ENCODE measurements at places on chromosomes 3 and 15.

- no peak for DNase-seq
These were observed 330.4 kb upstream of the NDN start for GRCh38 chr15:24017470-24017869.

DNA sequence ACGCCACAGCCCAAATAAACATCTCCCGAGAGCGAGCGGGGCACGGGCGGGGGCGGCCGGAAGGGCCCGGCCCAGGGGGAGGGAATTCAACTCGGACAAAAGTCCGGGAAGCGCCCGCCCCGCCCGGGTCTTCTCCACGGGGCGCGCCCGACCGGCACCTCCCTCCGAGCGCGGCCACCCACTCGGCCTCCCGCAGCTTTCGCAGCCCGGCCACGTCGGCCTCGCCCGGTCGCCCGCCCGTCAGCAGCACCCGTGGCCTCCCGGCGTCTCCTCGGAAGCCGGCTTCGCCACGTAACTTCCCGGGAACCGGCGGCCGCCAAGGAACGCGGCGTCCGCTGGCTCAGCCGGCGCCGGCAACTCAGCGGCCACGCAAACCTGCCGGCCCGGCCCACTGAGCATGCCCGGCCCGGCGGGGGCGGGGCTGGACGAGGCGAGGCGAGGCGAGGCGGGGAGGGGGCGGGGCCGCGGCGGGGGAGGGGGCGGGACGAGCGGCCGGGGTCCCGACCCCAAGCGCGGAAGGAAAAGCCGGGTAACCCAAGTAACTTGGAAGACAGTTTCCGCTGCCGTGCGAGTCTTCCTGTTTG lies at the start of gene TJP1:
TSS of gene TJP1 (minus strand) at position 369 of the 584 bp plus-strand sequence. CDS start 440 bp downstream, outside the sequence.
- DNase-seq, result no peak

DNA sequence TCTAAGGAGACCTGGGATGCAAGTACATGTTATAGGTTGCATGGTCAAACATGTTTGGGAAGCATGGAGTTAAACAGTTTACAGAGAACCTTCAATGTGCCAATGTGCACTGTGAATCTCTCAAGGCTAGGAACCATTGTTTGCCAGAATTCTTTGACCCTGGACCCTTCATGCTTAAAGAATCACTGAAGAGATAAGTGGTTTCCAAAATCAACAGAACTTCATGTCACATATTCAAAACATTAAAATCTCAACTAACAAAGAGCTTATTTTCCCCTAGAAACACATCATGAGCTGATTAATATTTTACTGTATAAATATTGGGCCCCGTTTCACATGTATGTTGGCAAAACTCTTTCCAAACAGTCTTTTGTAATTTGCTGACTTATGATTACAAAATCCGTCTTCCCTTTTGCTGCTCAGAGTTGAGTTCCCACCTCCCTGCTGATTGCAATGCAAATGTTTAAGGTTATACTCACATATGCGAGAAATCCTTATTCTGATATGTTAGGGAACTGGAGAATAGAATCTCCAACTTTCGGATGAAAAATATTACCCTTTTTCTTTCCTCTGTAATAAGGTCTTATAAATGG lies 380.2 kb downstream of the DIPK2A start:
- no peak for DNase-seq

- DNase-seq, result no peak
These were observed 11.6 kb upstream of the CLPX start for GRCh38 chr15:65196637-65197336.

GRCh38 chr3:143084856-143085731 lies 34.5 kb upstream of the CHST2 start:
- DNase-seq, result no peak

DNA sequence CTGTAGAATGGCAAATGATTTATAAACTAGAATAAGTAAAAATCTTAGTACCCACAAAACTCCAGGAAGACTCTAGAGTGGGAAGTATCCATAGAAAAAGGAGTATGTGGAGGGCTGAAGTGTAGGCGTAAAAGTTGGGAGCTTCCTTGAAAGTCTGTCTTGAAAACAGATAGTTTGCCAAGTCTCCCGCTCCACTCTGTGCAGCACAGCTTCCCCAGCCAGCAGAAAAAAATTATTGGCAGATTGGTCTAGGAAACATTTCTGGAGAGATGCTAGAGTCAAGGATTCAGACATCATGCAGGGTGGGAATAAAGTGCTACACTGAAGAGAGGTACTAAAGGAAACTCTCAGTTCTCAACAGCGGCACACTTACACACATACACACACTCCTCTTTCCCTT lies 53.4 kb upstream of the CD200R1L start:
- DNase-seq, result no peak

GRCh38 chr15:76904461-76905012 lies 603 bp downstream of the SCAPER start:
- no peak for DNase-seq

- no peak for DNase-seq
These were observed 11.9 kb downstream of the GPR171 start for GRCh38 chr3:151191095-151191494.

GRCh38 chr15:40134885-40135284 lies 26.0 kb upstream of the BUB1B start:
- no peak for DNase-seq

GRCh38 chr3:57731311-57731710 lies 24.8 kb upstream of the SLMAP start:
- no peak for DNase-seq

DNA sequence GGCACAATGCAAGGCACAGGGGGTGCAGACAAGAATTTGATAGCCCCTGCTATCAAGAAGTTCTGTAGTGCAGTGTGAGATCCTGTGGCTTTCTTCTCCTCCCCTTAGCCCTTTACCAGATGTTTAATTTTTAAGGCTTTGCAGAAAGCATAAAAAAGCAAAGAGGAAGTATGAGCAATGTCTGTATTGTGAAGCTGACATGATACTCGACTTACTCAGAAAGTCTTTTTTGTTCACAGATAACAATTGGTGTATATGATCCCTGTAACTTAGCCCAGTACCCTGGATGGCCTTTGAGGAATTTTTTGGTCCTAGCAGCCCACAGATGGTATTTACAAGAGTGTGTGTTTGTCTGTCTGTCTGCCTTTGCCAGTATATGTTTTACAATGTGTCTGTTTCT lies 58.9 kb downstream of the ATG7 start:
- no peak for DNase-seq

DNA sequence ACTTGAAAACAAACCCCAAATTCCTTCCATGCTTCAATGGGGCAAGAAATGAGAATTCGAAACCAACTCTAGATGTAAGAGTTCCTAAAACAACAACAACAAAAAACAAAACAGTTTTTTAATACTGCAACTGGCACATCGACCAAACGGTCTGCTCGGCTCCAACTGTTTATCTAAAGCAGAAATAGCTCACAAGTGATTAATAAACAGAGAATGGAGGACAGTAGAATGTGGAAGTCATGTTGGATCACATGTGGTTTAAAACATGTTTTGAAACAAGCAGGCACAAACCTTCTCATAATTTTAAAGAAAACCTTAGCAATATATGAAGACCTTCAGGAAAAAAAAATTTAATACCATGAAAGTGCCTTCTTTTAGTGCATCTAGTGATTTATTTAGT lies 55.1 kb downstream of the SETMAR start:
- no peak for DNase-seq

GRCh38 chr15:58678683-58679082 lies 70.8 kb downstream of the ADAM10 start:
- DNase-seq, result no peak

DNA sequence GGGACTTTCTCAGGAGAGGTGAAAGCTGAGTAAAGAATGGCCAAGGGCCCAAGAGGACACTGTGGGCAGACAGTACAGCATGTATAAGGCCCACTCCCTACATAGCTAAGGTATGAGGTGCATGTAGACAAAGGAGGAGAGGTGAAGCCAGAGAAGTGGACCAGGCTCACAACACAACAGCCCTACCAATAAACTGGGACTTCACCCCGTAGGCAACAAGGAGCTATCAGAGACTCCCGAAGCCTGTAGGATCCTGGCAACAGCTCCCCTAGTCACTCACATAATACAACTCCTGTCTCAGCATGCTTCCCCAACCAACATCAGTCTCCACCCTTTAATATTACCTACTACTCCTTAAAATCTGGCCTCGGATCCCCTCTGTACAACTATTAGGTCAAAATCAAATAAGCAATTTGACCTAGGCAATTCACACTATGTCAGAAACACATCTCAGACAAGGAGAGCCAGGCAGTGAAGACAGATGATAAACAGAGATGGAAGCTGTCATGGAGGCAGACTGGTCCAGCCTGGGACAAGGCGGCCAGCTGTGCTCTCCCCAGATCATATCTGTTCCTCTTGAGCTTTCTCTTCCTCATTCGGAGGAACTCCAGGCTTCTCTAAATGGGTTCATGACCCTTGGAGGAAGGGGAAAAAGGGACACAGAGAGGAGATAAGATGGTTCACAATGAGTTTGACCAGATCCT lies 1.4 kb downstream of the XXYLT1 start:
- no peak for DNase-seq

GRCh38 chr15:86425746-86426145 lies 346.1 kb downstream of the AGBL1 start:
- DNase-seq, result no peak

DNA sequence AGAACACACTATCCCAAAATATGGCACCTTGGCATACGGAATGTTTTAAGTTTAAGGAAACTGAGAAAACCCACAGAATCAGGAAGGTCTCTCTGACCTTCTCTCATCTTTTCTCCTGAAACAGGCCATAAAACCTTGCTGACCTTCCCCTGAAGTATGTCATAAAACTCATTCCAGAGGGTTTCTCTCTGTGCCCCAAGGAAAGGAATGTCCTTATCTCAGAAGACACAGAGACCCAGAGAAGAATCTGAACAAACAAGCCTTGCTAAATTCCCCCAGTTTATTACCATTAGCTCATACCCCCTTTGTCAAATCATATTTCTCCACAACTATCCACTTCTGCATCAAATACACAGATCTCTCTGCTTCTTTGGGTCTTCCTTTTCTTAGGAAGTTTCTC lies 603.1 kb downstream of the MCTP2 start:
- no peak for DNase-seq

- peak; percentile 8 for DNase-seq
These were observed 680 bp downstream of the GOLIM4 start for GRCh38 chr3:168094877-168095610.

- no peak for DNase-seq
These were observed 120.0 kb downstream of the FNDC3B start for GRCh38 chr3:172159376-172159775.

DNA sequence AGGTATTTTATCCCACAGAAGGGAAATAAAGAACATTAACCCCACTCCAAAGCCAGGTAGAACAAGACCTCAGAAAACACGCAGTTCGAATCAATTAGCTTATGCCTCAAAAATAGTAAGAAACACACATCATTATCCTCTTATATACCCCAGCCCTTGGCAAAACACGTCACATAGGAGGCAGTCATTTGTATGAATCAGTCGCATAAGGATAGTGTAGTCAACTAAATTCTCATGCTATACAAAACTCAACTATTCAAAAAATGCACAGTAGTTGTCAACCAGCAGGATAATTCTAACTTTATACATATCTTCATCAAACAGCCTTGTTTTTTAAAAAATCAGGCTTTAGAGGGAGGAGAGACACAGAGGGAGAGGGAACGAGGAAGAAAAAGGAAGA lies 298.4 kb downstream of the FOXP1 start:
- DNase-seq, result no peak

DNA sequence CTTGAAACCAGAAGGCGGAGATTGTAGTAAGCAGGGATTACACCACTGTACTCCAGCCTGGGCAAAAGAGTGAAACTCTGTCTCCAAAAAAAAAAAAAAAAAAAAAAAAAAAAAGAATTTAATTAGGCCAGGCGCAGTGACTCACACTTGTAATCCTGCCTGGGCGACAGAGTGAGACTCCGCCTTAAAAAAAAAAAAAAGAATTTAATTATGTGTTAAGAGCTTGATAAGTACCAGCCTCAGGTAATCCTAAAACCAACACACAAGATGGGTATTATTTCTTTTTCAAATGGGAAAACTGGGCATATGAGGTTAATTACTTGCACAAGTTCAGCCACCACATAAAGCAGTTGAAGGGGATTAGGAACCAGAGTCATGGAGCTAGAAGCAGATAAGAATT lies 49.0 kb downstream of the PBRM1 start:
- DNase-seq, result no peak

GRCh38 chr3:36751326-36751725 lies 13.0 kb downstream of the DCLK3 start:
- DNase-seq, result no peak

- no peak for DNase-seq
These were observed 277.3 kb downstream of the UACA start for GRCh38 chr15:70486012-70486411.

GRCh38 chr3:72411126-72411525 lies 437.1 kb downstream of the SHQ1 start:
- DNase-seq, result no peak

DNA sequence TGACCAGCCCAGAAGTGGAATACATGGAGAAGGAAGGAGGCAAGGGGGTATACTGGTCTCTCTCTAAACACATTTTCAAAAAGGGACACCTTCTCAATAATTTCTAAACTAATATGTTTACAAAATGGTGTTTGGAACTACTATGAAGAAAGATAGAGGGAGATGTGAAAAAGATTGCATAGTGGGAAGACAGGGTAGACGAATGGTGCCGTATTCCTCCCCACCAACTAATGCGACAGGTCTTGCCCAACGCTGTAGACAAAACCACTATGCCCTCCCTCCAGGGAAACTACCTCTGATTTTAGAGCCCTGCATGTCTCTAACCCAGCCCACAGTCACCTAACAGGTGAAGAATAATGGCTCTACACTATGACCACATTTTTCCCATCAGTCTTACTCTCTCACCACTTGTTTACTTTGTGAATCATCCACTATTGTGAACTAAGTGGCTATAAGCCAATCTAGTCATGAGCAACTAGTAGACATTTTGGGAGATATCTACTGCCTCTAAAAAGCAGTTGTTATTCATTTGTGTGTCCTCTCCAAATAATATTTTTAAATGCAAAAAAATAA lies 108.2 kb upstream of the UBE2E2 start:
- DNase-seq, result no peak

- no peak for DNase-seq
These were observed 43.7 kb downstream of the ISL2 start for GRCh38 chr15:76380249-76380648.

DNA sequence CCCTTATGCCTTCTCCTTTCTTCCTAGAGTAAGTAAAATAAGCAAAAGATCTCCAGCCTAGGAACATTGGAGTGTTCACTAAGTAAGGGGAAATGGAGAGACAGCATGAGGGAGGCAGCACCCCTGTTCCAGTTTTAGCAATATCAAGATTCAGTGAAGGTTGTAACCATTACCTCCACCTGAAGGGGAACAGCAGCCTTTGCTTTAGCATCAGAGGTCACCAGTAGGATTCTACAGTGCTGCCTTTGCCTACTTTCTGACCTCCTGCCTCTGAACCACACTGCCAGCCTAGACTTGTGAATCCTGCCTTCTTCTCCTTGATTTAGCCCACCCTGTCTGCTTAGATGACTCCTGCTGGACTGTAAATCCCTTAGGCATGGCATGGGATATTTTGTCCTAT lies 104.7 kb downstream of the GAP43 start:
- no peak for DNase-seq

GRCh38 chr15:65476903-65477302 lies 40.6 kb downstream of the DPP8 start:
- no peak for DNase-seq

DNA sequence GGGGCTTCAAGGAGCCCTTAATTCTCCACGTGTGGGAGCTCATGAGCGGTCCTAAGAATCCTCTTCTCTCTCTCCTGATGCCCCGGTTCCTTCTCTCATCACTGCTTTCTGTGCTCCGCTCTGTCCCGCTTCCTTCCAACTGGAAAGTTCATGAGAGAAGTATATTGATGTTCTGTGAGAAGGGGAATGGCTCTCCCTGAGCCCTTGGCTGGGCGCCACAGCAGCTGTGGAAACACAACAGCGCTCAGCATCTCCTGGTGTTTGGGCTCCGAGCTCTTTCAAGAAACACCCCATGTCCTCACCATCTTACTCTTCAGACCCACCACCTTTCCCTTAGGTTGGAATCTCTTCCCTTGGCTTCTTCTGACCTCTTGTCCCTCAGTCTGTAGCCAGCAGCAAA lies 161.7 kb downstream of the VGLL4 start:
- DNase-seq, result no peak

Measured in stimulated activated CD4-positive, alpha-beta T cell treated with anti-CD3 and anti-CD28 coated beads, Interleukin-12 subunit alpha, Interleukin-12 subunit beta, amount 100 ng/mL, for 48 hours (primary cell).